Hematopoietic multipotent progenitor cell treated with erythropoietin and hydrocortisone succinate and interleukin-3 and kit ligand, for 17 days (in vitro differentiated cells): ENCODE measurements at places on chromosomes 2 and 18.

DNA sequence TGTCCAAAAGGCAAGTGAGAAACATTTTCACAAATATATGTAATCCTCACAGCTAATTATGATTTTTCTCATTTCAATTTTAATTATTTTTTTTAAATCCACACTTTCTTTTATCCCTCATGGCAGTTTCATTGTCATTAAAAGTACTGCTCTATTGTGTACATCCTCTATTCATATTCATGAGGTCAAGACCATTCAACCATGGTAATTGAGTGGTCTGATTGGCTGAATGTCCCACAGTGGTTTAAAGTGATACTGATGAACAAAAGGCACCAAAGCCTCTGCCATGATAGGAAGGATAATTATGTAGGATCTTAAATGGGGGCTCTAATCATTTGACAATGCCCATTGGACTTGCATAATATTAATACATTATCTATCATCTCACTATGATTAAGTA is 108.4 kb upstream of the EPHA4 start:
- no peak for DNase-seq

GRCh38 chr2:213221957-213222356 is 62.3 kb upstream of the SPAG16 start:
- no peak for DNase-seq

- DNase-seq = no peak
Measured at GRCh38 chr2:125837128-125837527, 818.8 kb upstream of the GYPC start.

GRCh38 chr2:16022548-16023240 is 82.3 kb downstream of the MYCN start:
- DNase-seq = no peak

DNA sequence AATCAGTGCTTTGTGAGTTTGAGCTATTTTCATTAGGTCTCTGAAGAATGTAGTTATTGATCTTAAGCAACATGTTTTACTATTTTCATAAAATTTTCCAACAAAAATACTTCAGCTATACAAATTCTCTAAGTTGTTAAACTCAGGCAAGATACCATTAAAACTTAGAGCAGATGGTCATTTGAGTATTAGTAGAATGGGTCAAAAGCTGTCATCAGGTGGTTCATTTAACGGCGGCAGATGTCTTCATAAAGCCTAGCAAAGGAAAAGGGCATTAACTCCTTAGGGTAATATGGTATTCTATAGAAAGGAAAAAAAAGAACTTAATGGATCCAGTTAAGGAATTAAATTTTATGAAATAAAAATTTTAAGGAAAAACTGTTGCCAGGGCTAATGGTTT is 19.2 kb downstream of the MIB1 start:
- no peak for DNase-seq

DNA sequence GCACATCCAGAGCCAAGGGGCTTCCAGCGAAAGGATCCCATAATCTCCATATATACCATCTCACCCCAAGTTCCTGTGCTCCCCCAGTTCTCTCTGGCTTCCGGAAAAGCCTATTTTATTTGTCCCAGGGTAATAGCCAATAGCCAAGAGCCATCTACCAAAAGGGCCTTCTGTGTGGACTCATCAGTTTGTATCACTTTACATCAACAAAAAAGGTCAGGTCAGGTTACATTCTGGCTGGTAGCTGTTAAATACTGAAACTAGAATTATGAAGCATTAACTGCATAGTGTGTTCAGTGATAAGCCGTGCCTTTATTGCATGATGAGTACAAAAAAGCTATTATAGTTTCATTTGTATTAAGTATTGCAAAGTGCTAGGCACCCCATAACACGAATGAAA is 223.7 kb downstream of the IRS1 start:
- DNase-seq = no peak

GRCh38 chr2:3197308-3197707 is 180.3 kb downstream of the EIPR1 start:
- no peak for DNase-seq

GRCh38 chr2:55371376-55371775 is 48.3 kb downstream of the CCDC88A start:
- no peak for DNase-seq

DNA sequence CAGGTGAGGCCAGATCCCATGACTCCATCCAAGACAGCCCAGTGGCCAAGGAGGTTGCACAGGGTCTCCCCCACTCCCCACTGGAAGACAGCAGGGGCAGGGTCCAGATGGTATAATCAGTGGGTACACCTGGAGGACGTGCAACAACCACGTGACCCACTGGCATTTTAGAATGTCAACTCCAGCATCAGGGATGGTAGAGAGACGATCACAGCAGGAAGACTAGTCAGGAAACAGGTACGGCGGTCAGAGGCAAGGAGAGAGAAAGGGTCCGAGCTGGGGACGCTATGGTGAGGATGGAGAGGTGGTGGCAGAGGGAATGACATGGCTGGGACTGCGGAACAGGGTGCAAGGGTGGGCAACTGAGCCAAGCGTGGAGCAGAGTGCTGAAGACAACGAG is 23.0 kb downstream of the SERTAD2 start:
- DNase-seq = no peak

DNA sequence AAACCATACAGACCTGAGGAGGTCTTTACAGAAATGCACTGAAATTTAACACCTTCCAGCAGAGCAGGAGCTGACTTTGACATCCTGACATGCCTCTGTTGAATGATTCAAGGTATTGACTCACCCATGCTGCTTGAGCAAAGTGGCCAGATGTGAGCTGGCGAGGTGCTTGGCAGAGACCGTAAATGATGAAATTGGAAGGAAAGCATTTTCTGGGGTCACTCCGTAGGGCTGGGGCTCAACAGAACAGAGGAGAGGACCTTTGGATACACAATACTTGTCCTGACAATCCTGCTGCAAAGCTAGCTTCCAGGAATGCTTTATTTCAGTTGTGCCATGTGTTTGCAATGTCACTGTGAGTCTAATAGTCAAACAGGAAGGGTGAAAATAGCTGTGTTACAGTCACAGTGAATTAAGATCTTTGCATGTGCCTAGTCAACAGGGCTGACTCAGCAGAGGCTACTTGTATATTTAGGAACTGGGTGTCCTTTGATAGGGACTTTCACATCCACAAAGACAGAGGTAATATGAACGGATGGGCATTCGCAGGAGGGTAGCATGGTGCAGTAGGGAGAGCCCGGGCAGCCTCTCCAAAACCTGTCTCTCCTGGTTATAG is 31.6 kb upstream of the NCK2 start:
- no peak for DNase-seq

DNA sequence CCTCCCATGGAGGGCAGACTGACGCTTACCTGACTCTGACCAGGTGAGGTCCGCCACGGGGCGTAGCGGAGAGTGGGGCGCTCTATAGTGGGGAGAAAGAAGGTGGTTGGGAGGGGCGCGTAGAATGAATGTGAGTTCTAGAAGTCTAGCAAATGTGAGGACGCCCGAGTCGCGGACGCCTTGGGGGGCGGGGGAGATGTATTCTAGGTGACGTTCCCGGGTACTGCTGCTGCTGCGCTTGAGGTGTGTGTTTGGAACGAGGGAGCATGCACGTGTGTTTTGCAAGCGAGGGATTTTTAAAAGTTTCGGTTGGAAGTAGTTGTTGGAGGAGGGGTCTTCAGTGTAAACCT is 758 bp downstream of the RIF1 start:
- DNase-seq = peak; percentile 43

GRCh38 chr2:144835634-144836350 is 315.9 kb upstream of the ZEB2 start:
- DNase-seq = no peak

DNA sequence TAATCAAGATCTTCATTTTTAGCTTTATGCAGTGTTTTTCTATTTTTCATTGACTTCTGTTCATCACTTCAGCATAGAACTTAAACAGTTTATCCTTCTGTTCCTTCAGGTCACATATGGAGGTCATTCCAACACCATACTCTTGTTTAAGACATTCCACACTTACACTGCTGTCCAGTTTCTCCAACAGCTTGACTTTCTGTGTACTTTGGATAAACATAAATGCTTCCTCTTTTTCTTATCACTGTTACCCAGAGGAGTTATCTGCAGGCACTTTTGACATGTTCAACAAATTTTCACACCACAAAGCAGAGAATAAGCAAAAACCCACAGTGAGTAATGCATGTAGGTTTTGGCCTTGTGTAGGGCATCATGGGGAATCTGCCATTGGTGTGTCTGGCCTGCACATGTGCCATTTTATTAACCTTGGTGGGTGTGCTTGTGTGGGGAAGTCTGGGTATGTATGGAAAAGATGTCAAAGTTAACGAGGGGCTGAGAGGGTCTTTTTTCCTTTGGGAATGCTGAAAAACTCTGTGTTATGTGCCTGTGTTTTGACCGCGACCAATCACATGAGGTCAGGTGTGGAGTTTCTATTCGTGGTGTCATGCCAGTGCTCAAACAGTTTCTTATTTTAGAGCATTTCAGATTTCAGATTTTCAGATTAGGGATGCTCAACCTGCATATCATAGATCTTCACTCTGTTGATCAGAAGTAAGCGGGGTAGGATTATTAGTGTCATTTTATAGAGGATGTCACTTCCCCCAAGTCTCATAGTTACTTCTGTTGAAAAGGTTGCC is 53.9 kb upstream of the ACVR1 start:
- DNase-seq = no peak

- DNase-seq = peak; percentile 31
Measured at GRCh38 chr2:135744760-135745314, 3.2 kb downstream of the UBXN4 start.

- no peak for DNase-seq
Measured at GRCh38 chr2:226847511-226847910, 11.7 kb downstream of the RHBDD1 start.

DNA sequence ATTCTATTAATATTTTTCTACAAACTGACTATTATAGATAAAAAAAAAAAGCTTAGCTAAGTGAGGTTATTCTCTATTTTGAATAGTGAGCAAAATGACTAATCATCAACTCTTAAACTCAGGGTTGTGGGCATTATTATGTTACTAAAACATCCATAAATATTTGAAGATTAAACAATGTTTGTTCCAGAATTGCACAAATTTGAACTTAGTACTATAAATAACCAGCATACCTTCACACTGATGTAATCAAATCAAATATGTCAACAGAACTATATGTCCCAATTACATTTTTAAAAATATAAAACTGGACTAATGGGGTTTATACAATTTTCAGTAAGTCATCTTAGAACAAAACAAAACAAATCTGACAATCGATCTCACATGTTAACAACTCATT is 800.9 kb downstream of the LRP1B start:
- DNase-seq = no peak

- DNase-seq = no peak
Measured at GRCh38 chr2:11065833-11066485, 89.3 kb upstream of the SLC66A3 start.

GRCh38 chr2:231111987-231112386 is 12.9 kb downstream of the HTR2B start:
- no peak for DNase-seq

DNA sequence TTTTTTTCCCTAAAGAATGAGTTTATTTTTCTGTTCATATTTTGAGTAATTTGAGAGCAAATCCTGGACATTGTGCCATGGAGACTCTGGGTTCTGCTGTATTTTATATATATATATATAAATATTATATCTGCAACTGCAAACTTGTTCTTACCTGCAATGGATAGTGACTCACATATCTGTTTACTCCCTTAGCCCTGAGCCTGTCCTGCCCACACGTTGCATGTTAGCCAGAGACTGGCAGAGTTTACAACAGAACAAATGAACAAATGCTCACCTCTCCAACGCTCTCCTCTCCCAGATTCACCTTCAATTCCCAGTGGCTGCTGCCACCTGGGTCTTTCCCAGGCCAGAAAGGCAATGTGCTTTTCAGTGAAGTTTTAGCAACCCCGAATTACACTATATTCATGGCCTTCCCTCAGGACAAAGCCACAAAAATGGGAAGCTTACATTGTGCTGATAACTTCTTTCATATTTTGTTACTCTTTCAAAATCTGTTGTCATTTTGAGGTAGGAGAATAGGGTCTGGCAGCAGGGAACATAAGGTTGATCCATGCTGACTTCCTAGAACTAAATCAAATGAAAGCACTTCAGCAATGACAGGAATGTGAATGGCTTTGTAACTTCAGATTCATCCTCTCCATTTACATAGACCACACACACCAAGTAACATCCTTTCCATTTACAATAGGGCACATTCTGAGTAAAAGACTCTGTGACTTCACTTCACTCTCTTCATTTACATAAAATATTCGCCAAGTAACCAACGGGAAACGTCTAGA is 105.4 kb upstream of the FAM110C start:
- no peak for DNase-seq

GRCh38 chr2:148515976-148516375 is 128.6 kb upstream of the EPC2 start:
- no peak for DNase-seq

DNA sequence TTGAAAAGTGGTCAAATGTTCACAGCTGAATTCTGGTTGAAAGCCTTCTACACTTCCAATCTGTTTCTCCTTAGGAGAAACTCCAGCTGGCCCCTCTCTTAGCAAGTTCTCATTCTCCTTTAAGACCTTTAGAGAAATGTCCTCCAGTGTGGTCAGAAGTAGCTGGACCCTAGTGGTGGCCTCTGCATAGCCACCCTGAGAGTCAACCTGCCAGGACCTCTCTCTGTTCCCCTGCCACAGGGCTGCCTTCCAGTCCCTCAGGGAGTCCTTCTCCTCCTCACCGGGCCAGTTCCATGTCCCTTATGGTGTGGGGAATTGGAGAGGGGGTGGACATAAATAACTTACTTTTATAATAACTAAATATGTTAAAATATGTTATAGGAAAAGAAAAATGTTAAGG is 200.9 kb upstream of the PKDCC start:
- DNase-seq = no peak

DNA sequence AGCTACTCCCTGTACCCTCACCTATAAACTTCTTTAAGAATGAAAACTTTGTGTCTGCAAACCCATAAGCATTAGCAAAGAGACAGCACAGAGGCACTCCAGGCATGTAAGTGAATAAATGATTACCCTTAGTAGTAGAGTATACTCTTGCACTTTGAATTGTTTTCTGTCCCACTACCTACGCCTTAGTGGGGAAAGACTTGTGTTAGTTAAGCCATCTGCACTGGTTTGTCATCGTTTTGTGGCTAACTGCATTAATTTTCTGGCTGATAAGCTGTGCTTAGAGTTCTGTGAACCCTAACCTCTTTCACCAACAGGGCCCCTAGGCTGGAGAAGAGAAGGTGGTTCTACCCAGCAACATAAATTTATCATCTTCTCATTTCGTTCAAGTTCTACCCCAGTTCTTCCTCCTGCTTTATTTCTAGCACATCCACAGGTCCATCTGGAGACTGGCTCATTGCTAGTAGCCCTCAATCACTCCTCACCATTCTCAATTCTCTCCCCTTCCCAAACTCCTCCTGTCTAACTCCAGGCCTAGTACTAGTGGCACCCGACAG is 710 bp downstream of the LMAN2L start:
- no peak for DNase-seq

DNA sequence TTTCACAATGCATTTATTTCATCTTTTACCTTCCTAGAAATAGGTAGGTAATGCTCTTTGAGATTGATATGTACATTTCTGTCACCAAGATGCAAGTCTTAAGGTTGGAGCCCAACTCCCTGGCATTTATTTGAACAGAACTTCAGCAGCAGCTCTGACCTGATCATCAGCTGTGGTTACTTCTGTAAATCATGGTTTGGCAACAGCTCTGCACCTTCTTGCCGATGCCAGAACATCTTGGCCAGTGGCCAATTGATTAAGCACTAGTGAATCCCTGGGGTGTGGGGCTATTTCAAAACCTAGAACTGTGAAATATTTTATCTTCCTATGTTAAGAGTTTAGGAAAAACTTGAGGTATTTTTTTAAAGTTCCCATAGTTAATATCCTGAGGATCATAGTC is 124.8 kb upstream of the NYAP2 start:
- DNase-seq = no peak

GRCh38 chr2:85601771-85602475 is 575 bp downstream of the TMEM150A start:
- DNase-seq = no peak

GRCh38 chr2:17626986-17627385 is 86.5 kb downstream of the VSNL1 start:
- no peak for DNase-seq
